Activated T-cell treated with anti-CD3 and anti-CD28 coated beads for 4 hours (primary cell): ENCODE measurements at places on chromosomes 1 and 21.

DNA sequence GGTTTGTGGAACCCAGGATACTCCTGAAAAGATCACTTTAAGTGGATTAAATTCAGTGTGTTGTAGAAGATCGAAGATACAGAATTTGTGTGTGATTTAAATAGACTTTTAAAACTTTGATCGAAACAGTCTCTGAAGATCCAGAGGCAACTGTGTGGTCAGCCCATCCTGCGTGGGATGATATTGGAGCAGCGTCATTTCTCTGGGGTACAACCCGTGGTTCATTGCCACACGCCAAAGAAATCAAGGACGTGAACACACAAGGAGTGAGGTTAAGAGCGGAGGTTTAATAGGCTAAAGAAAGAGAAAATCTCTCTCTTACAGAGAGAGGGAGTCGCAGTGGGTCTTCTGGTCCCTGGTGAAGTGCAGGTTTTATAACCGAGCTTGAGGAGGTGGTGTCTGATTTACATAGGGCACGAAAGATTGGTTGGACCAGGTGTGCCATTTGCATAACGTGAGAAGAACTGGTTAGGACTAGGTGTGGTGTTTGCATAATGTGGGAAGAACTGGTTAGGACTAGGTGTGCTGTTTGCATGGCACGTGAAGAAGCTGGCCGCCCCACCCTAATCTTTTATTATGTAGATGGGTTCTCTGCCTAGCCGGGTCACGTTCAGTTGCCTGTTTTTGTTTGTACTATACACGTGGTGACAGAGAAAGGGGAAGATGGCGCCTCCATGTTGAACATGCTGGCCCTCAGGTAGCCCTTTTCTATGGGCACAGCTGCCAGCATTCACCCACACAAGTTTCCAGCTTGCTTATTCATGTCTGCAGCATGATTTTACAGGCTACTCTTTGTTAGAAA, 82.3 kb downstream of the ADSS2 start:
- DNase-seq, result no peak

GRCh38 chr1:16289959-16290358, 53.0 kb upstream of the CPLANE2 start:
- DNase-seq, result no peak

- DNase-seq, result peak; percentile 72
These were observed 514 bp upstream of the FAAP20 start for GRCh38 chr1:2194898-2195673.

DNA sequence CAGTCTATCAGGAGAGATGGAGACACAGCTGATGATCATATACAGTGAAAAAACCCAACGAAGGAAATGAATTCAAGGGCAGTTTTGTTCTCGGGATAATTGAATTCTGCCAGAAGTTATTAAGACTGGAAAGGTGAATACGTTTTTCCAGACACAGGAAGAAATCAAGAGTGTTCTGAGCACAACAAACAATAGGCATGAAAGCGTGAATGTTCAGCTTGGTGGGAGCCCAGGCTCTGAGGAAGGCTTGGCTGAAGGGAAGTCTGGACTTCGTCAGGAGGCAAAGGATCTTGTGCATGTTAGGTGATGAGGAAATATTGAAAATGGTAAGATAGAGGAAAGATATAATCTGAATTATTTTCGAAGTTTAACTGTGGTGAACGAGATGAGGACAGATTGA, 50.4 kb downstream of the CYYR1 start:
- DNase-seq, result no peak

- DNase-seq, result no peak
These were observed 802.8 kb upstream of the CXADR start for GRCh38 chr21:16709866-16710550.

- no peak for DNase-seq
These were observed 10.6 kb downstream of the SELENBP1 start for GRCh38 chr1:151361883-151362282.

- no peak for DNase-seq
These were observed 94.7 kb upstream of the GADD45A start for GRCh38 chr1:67590329-67590728.

GRCh38 chr21:44329086-44329889, 9.9 kb downstream of the CFAP410 start:
- no peak for DNase-seq
